Natural killer cell treated with Interleukin-12 subunit alpha and Interleukin-12 subunit beta and Interleukin-15 and Interleukin-18, amount 100 ng/mL, for 72 hours (primary cell): ENCODE measurements at places on chromosomes 3 and 15. TPM values are rescaled to one million over a fixed set of nuclear protein-coding genes. Genes with fewer than 3 reads are reported as not detected.

The CD86 gene
- 3.2 TPM for total RNA-seq

The IL17RD gene
- total RNA-seq, result not detected

The ST8SIA2 gene
- total RNA-seq, result not detected

The REC114 gene
- total RNA-seq, result not detected

The FRMD5 gene
- not detected for total RNA-seq

The WDR93 gene
- total RNA-seq, result not detected

The CAPN7 gene
- total RNA-seq, result 47.8 TPM

The SPTSSB gene
- total RNA-seq, result not detected

The ECE2 gene
- not detected for total RNA-seq

The STARD5 gene
- total RNA-seq, result 7.8 TPM

The GRAMD1C gene
- total RNA-seq, result 2.3 TPM

The CHRD gene
- not detected for total RNA-seq

The TMEM45A gene
- total RNA-seq, result 1.1 TPM

The ADAMTS17 gene
- 0.31 TPM for total RNA-seq
